ENCODE measurements at places on chromosomes 16 and 17. TPM values are rescaled to one million over a fixed set of nuclear protein-coding genes. Genes with fewer than 3 reads are reported as not detected.
A peak's percentile ranks its signal among the peaks of the same experiment; 100 is the strongest.

Gene SPATA32
- total RNA-seq: 0.17 TPM

Gene ARHGAP44
- total RNA-seq: not detected

Gene KCNG4
- not detected for total RNA-seq

Gene FOXJ1
- 2.1 TPM for total RNA-seq

DNA sequence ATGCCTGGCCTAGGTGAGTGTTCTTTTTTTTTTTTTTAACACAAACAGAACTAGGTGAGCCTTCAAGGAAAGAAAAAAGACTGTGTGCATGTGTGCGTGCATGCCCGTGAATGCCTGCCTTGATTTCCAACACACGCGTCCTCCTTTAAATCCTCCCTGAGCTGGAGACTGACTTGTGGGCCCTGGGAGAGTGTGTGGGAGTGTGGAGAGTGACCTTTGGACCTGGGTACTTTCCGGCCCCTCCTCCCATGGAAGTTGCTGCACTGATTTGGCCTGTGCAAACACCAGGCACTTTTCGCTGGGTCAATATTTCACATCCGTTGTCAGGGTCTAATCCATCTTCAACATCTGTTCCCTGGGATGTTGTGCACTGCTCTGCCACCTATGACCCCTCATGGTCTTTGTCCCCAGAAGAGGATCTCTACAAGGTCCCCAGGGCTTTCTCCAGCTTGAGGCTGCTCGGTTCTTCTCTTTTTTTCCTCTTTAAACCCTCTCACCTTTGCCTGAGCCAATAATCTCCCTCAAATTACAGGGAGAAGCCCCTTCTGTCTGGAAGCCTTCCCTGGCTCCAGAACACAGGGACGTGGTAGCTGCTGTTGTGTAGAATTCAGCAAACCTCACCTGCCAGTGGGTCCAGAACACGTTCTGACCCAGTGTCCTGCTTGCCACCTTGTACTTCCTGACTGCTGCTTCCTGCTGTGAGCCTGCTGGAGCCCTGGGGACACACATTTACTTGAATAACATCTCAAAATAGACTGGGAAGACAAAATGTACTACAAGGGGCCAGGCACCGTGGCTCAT, 20.8 kb upstream of the ATP5MC1 start:
- peak overlapping the region; percentile 78 for H3K27ac ChIP-seq
- H3K4me1 ChIP-seq: peaks cover 10% of the 10 kb centered on the region
- no peak overlapping the region for H3K4me3 ChIP-seq
- no peaks in the 10 kb centered on the region for H3K27me3 ChIP-seq
- H3K36me3 ChIP-seq: no peaks in the 10 kb centered on the region

DNA sequence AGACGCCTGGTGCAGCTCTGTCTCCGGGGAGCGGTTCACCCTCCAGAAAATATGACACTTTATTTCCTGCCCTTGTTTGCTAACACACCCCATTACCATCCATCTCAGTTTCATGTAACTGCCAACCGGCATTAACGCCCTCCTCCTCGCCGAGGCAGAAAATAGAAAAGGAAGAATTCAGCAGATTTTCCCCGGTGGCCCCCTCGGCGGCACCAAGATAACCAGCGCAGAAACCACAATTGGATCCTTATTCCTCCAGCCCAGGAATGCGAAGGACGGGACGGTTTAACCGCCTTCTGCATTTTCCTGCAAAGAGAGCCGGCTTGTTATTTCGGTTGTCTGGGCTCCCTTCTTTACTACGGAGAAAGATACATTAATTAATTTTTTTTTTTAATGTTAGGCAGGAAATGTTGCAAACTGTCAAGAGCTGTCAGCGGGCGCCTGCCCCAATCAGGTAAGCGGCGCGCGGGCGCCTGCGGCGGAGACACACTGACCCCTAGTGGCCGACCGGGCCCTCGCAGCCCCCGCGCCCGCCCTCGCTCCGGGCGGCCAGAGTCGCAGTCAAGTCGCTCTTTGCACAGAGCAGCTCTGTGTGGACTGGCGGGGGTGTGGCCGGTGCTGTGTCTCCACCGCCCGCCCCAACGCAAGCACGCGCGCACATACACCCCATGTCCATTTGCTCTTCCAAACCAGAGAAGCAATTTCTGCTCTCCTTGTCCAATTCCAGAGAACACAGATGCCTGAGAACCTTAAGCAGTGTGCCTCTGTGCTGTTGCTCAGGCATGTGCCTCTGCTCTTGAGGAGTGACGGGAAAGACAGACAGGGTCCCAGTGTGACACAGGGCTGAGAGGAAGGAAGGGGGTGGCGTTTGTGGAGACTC, 53.6 kb downstream of the C17orf67 start:
- H3K27ac ChIP-seq: peak overlapping the region; percentile 91
- H3K4me1 ChIP-seq: peaks cover 19% of the 10 kb centered on the region
- peak overlapping the region; percentile 95 for H3K4me3 ChIP-seq
- no peaks in the 10 kb centered on the region for H3K36me3 ChIP-seq
- peak; percentile 73 for DNase-seq

DNA sequence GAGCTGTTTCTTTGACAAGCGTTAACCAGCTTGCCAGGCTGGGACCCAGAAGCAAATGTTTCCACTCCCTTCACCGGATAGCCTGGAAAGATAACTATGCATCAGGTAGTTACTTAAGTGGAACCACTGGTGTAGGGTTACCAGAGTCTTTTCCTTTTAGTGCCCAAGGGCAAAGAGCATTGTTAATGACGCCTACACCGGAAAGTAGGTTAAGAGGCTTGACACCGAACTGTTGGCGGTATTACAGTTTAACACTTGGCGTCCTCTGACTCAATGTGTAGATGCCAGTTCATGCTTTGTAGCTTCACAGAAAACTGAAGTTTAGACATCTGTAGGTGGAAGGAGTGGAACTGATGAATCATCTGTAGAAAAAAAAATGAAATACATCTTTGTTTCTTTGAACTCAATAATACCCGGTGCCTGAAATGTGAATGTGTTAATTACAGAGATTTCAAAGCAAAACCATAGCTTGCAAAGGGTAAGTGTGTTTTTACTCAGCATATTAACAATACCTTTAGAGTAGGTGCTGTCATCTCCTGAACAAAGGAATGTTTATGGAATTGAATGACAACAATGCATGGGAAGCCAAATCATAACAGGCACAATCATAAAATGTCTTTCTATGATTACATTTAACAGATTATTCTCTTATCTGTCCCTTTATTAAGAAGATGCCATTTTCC, 426.7 kb upstream of the SALL1 start:
- no peak overlapping the region for H3K4me3 ChIP-seq
- no peaks in the 10 kb centered on the region for H3K27me3 ChIP-seq
- H3K4me1 ChIP-seq: no peaks in the 10 kb centered on the region
- no peak overlapping the region for H3K27ac ChIP-seq
- no peak for DNase-seq

DNA sequence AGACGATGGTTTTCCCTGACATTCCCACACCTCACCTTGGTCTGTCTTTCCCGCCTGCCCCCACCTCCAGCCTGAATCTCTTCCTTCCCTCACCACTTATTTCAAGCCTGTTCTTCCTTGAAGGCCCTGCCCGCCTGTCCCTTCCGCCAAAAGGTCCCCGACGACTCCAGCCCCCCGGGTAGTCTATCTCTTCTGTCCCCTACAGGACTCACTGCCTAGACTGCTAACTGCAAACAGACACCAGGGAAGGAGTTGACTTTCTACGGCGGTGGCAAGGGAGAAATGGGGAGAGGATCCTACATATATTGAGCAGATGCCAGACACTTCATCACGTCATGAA, 53.7 kb downstream of the NT5M start:
- peaks cover 3% of the 10 kb centered on the region for H3K4me1 ChIP-seq
- no peak for DNase-seq
- H3K4me3 ChIP-seq: no peak overlapping the region
- peaks cover 9% of the 10 kb centered on the region for H3K27me3 ChIP-seq
- H3K36me3 ChIP-seq: peaks cover 3% of the 10 kb centered on the region
- no peak overlapping the region for H3K27ac ChIP-seq

GRCh38 chr16:27745348-27745747, 195.4 kb downstream of the KATNIP start:
- no peaks in the 10 kb centered on the region for H3K27me3 ChIP-seq
- DNase-seq: no peak
- no peak overlapping the region for H3K4me3 ChIP-seq
- peaks cover 3% of the 10 kb centered on the region for H3K36me3 ChIP-seq

All from T-helper 17 cell (primary cell).